ENCODE measurements at places on chromosomes 5 and 9.

- no peak for DNase-seq
These were observed 57.1 kb downstream of the HCN1 start for GRCh38 chr5:45639040-45639439.

DNA sequence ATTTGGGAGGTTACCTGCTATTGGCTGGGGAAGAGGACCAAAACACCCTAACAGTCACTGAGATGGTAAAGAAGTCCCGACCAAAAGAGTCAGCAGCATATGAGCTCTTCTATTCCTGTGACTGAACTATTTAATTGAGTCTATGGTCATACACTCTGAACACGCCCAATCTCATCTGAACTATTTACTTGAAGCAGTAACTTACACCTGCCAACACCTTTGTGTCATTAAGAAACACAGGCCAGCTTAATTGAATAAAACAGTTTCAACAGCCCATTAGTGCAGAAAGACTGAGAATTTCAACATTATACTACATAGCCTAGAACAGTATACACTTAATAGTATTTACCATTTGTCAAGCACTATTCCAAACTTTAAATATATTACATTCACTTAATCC, 47.8 kb downstream of the NR6A1 start:
- no peak for DNase-seq

- DNase-seq: no peak
These were observed 12.7 kb downstream of the PLK2 start for GRCh38 chr5:58447226-58447625.

DNA sequence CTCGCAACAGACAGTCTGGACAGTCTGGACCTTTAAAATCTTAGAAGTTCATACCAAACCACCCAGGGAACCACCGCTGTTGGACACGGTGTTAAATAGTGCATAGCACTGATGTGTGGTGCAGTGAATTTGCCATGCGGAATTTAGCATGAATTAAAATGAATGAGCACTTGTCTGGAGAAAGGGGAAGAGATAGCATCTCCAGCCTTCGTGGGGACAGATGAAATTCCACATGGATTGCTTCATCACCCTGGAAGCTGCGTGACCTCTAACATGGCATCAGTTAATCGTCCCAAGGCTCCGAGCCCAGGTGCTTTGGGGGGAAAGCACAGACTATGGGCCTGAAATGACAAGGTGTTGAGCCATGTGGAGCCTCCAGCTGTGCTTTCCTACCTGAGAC, 91.4 kb downstream of the ADAMTS16 start:
- no peak for DNase-seq

- DNase-seq: no peak
These were observed 159.1 kb downstream of the OLFM1 start for GRCh38 chr9:135246248-135247205.

DNA sequence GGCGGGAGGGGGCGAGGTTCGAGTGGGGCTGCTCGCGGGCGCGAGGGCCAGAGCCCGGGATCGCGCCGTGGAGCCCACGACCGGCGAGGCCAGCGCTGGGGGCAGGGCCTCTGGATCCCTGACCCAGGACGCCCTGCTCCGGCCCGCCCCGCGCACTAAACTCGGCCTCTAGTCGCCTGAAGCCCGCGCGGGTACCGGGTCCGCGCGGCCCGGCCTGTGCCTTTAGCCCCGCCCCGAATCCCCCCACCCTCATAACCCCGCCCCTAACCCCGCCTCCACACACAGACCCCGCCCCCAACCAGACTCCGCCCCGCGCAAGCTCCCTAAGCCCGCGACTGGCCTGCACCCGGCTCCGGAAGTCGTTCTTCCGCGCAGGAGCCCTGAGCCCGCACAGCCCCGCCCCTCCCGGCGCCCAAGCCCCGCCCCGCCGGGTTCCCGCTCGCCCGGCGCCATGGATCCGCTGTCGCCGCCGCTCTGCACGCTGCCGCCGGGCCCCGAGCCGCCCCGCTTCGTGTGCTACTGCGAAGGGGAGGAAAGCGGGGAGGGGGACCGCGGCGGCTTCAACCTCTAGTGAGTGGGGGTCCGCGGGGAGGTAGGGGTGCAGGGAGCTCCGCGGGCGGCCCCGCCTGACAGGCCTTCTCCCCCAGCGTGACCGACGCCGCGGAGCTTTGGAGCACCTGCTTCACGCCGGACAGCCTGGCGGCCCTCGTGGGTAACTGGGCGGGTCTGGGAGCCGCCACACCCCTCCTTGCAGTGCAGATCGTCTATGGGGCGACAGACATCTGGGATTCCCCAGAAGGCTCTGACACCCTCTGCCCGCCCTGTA, at the start of gene PAXX:
PAXX (plus strand) TSS at position 430 of the 826 bp plus-strand sequence; CDS start at position 452, 22 bp downstream.
- peak; percentile 86 for DNase-seq

GRCh38 chr5:141877356-141878185, 639 bp downstream of the PCDH1 start:
- DNase-seq: no peak

DNA sequence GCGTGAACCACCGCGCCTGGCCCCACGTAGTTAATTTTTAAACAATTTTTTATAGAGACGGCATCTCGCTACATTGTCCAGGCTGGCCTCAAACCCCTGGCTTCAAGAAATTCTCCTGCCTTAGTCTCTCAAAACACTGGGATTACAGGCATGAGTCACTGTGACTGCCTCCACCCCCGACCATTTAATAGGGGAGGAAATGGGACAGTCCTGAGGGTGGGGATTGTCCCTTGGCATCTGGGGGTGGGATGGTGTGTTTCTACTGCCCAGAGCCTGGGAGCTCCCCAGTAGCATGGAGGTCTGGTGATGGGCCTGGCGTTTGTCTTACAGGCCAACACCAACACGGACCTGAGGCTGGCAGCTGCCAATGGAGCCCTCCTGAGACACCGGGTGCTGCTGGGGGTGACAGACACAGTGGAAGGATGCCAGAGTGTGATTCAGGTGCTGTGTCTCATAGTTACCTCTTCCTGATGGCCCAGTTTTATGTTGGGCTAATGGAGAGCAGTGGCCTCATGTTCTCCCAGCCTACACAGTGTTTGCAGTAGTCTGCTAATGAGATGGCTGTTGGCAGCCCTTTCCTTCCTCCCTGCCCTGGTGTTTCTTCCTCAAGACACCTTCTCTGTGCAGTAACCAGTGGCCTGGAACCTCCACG, 22.5 kb downstream of the TMEM268 start:
- DNase-seq: no peak

- DNase-seq: no peak
These were observed 11.1 kb downstream of the ZNF608 start for GRCh38 chr5:124735169-124735858.

- no peak for DNase-seq
These were observed 1685.4 kb upstream of the CDH6 start for GRCh38 chr5:29508131-29508530.
